ENCODE measurements at places on chromosomes 13 and 19. TPM values are rescaled to one million over a fixed set of nuclear protein-coding genes. Genes with fewer than 3 reads are reported as not detected.

GRCh38 chr13:20394506-20394905, 131.2 kb downstream of the CRYL1 start:
- peak; percentile 17 for DNase-seq

- no peak for DNase-seq
Observed at GRCh38 chr13:72620874-72621273, 106.6 kb downstream of the MZT1 start.

- no peak for DNase-seq
Observed at GRCh38 chr13:67143544-67144115, 86.5 kb downstream of the PCDH9 start.

GRCh38 chr19:1214862-1215731, 9.5 kb downstream of the STK11 start:
- DNase-seq, result peak; percentile 82

GRCh38 chr19:30106417-30107095, 164.5 kb downstream of the URI1 start:
- DNase-seq, result no peak

DNA sequence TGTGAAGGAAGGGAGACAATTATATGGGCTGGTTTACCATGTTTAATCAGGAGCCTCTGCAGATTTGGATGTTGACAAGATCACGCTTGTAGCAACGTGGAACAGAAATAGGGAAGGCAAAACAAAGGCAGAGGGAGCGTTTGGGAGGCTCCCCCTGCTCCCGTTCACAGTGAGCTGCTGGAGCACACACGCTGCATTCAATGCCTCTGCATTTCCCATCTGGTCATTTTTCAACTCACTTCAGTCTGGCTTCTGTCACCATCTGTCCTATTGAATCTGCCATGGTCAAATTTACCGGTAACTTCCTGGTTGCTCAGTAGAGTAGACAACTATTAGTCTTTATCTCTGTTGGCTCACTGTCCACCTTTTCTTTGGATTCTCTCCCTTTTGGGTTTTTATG, 91.0 kb downstream of the NHLRC3 start:
- no peak for DNase-seq

The IFNL1 gene
- total RNA-seq, result not detected

The ZFP14 gene
- total RNA-seq, result 5.9 TPM

The IGFL2 gene
- not detected for total RNA-seq

The IGFL1 gene
- not detected for total RNA-seq

Data from stomach (tissue), 19 donors.